ENCODE measurements at places on chromosomes 4 and X.

DNA sequence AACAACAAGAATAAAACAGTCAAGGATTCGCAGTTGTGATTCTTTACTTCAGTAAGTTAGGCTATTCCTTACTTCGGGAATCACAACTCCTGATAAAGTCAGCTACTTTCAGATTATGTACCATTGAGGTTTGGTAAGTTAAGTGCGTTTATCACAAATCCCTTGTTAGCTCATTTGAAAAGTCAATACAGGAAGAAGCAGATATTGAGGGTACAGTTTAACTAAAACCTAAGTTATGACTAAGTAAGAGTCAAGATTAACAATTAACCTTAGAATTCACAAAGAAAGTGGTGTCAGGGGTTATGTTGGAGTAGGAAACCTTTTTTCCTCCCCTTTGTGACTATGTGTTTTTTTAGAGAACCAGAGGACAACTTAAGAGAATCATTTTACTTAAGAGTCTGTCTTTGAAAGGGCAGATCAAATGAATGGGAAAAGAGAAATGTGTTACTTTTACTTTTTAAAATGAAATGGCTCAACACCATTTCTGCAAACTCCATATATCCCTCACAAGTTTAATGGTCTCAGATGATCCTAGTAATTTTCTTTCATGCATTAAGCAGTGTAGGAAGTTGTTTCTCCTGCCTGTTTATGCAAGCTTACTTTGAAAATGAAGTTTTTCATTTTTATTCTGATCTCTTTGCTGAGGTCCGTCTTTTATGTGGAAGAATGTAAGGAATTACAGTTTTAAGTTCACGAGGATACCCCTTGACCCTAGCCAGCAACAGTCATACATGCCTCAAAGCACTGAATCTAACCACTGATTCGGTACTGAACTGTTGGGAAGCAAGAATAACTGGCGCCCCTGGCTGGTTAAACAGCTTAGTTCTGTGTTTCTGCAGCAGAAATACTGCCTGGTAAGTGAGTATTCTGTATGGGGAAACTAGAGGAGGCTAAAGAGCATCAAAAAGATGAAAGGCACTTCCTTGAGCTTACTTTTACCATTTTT lies 211.7 kb downstream of the SLC4A4 start:
- H3K4me3 ChIP-seq, result no peak overlapping the region
- H3K27ac ChIP-seq, result no peak overlapping the region
- no peak for DNase-seq

DNA sequence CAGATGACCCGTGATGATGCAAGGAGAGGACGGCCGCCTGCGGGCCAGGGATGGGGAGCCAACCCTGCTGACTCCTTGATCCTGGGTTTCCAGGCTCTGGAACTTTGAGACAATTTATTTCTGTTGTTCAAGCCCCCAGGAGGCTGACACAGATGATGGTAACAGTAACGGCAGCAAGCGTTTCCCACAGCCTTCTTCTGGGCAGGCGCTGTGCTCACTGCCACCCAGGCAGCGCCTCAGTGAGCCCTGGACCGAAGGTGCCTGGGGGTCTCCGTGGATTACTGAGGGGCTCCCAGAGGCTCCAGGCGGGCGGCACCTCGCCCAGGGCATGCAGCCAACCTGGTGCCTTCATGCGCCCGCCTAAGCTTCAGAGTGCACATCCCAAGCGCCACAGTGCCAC lies 103.9 kb upstream of the AFAP1 start:
- no peak for DNase-seq
- no peaks in the 10 kb centered on the region for H3K4me1 ChIP-seq
- no peak overlapping the region for H3K27ac ChIP-seq
- H3K36me3 ChIP-seq, result peaks cover 3% of the 10 kb centered on the region
- H3K4me3 ChIP-seq, result no peak overlapping the region
- no peaks in the 10 kb centered on the region for H3K27me3 ChIP-seq

DNA sequence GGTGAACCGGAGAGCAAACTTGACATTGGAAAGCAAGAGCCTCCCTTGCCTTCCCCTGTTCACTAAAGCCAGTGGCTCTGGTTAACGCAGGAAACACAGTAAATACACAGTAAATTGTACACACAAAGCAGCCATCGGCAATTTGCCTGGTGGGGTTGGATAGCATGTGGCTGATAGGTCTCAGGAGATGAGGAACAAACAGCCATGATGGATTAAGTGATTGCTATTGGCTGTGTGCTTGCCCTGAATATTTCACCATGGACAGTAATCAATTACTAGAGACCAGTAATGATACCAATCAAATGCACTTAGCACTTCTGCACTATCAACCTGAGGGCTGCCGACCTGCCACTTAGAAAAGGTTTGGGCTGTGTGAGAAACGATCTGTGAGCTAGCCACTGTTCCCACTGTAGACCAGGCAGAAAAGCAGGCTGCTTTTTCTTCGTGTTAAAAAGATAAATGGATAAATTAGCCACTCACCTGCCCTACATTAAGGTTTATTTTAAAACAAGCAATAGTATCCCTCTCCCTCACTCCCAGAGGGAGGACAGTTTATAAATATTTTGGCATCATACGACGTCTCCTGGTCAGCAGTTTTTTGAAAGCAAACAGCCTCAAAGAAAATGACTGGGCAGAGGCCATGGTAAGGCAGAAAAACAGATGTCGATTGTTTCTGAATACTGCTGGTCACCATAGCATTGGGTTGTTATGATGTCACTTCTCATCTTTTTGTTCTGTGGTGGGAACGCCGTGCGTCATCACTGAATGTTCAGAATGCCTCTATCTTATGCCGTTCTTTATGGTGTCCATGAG lies 167.1 kb downstream of the MAML3 start:
- no peak overlapping the region for H3K27ac ChIP-seq
- H3K4me3 ChIP-seq, result no peak overlapping the region
- no peaks in the 10 kb centered on the region for H3K27me3 ChIP-seq
- no peaks in the 10 kb centered on the region for H3K36me3 ChIP-seq
- peaks cover 49% of the 10 kb centered on the region for H3K4me1 ChIP-seq

- no peak overlapping the region for H3K27ac ChIP-seq
- no peaks in the 10 kb centered on the region for H3K36me3 ChIP-seq
- H3K27me3 ChIP-seq, result no peaks in the 10 kb centered on the region
- H3K4me1 ChIP-seq, result no peaks in the 10 kb centered on the region
- DNase-seq, result no peak
These were observed 28.1 kb downstream of the FAM9A start for GRCh38 chrX:8773117-8773516.
